Astrocyte of the spinal cord (primary cell): ENCODE measurements at places on chromosomes 1 and 21.

DNA sequence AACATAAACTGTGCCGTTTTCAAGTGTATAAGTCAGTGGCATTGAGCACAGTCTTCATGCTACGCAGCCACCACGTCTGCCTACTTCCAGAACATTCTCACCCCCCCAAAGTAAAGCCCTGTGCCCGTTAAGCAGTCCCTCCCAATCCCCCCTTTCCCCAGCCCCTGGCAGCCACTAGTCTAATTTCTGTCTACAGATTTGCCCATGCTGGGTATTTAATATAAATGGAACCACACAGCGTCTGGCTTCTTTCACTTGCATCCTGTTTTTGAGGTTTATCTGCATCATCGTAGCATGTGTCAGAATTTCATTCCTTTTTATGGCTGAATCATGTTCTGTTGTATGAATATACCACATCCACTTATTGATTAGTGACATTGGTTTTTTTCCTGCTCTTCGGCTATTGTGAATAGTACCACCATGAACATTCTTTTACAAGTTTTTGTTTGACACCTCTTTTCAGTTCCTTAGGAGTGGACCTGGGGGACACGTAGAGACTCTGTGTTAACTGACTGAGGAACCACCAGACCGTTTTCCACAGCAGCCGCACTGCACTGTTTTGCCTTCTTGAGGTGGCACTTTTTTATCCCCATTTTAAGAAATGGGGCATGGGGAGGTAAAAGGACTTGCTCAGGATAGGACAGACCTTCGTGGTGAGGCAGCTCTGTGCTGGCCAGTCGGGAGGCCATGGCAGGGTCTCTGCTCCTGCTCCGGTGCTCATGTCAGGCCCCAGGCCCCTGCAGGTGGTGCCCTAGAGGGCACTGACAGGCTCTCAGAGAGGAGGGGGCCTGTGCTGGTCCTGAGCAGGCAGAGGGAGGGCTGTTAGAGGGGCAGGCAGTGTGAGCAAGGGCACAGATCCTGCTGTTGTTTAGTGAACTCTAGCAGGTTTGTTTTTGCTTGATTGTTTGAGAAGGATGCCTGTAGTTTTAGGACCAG is 123.8 kb downstream of the PCBP3 start:
- DNase-seq = peak; percentile 61

DNA sequence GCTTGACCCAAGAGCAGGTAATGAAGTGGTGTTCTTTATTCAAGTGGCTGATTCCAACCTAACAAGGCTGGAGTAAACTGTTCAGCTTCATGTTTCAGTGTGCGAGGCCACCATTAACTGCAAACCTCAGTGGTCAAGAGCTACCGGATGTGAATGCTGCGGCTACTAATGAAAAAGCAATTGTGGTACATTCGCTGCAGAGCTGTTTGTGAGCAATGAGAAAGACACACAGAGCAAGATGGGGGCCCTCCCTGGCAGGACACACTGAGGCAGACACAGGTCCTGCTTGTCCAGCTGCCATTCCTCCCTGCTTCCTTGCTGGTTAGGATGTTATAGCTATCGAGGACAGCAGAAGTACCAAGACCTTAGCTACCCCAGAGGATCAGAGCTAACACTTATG is 26.1 kb downstream of the SYF2 start:
- DNase-seq = no peak

GRCh38 chr1:83123019-83123418 is 875.9 kb downstream of the TTLL7 start:
- DNase-seq = no peak

DNA sequence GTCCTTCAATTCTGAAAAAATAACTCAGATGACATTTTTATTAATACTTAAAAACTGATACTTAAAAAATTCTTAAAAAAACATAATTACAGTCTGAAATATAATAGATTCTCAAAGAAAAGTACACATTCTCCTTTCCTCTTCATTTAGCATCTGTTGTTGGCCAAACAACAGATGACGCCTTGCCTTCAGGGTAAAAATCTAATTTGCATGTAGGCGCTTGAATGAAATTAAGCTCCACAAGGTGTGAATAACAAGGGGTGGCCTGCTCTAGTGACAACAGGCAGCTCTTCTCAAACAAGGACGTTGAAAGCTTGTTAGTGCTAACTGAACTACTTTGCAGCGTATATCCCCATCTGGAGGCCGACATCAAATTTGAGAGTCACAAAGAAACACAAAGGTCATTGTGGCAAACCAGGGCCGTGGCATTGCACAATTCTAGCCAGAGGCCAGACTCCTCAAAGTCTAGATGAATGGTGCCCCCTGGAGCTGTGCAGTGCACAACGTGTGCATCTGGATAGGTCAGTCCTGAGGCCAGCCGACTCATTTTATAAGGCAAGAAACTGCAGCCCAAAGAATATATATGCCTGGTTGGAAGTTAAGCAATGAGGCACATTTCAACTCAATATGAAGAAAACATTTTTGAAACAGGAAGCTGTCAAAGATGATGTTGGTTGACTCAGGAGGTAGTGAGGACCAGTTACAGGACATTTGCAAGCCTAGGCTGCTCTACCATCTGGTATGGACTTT is 459.2 kb upstream of the RUNX1 start:
- DNase-seq = peak; percentile 51

- DNase-seq = no peak
Observed at GRCh38 chr1:176950736-176951324, 213.7 kb downstream of the ASTN1 start.

DNA sequence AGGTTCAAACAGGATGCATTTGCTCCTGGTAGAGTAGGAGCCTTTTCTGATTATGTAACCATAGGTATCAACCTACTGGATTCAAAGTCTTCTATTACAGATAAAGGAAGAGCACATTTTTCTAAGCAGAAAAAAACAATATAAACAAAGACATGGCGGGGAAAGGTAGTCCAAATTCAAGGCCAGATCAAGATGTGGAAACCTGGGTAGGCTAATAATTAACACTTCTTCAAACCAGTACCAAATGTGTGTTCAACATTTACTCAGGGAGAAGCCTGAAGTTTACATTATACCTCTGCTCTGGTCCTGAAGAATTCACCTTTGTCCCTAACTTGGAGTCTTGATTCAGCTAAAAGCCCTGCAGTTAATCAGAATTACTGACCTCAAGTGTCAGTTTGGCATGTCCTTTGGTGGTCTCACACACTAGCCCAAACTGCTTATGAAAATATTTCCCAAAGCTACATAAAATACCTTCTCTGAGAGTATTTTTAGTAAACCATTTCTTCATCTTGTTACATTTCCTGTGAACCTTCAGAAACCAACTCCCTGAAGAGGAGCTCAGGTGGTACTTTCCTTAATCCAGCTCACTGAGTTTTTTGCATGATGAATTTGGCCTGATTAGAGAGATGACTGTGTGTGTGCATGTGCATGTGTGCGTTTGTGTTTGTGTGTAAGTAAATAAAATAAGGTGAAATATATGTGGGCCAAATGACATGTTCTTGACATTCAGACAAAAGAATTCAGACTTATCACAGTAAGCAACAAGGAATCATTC is 70.2 kb downstream of the TOR3A start:
- no peak for DNase-seq

GRCh38 chr1:46820560-46821060 is 21.8 kb downstream of the CYP4B1 start:
- no peak for DNase-seq

GRCh38 chr1:206693592-206693991 is 8.9 kb downstream of the MAPKAPK2 start:
- DNase-seq = peak; percentile 70

- DNase-seq = no peak
Observed at GRCh38 chr21:38956856-38957571, 151.3 kb downstream of the ETS2 start.

GRCh38 chr1:39940253-39940652 is 14.7 kb upstream of the MFSD2A start:
- DNase-seq = no peak

GRCh38 chr1:58805716-58806571 is 22.1 kb upstream of the JUN start:
- no peak for DNase-seq

DNA sequence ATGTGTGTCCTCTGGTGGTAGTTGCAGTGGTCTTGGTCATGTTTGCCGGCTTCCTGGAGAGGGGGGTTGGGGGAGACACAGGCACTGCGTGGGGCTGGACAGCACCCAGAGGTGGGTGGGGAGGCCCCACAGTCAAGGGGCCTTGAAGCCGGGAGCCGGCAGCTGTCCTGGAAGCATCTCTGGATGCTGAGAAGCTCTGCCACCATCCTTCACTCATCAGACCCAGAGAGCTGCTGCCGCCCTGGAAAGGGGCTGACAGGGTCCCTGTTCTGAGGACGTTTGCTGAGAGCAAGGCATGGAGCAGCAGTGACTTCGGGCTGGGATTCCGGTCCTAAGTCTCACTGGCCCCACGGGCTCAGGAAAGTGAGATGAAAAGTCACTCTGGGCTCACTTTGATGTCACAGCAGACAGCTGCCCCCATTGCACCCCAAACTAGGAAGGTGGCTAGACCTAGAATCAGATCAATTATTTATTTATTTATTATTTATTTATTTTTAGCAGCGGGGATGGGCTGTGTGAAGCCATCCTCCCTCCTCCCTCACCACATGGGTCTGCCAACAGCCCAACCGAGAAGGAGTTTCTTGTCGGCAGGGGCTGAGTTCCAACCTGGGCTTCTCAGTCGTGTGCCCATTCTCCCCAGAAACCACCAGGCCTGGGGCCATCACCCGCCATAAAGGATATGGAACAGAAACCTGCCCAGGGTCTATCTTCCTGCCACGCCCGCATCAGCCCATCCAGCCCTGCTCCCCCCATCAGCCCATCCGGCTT is 547.4 kb downstream of the PTPRU start:
- DNase-seq = no peak

DNA sequence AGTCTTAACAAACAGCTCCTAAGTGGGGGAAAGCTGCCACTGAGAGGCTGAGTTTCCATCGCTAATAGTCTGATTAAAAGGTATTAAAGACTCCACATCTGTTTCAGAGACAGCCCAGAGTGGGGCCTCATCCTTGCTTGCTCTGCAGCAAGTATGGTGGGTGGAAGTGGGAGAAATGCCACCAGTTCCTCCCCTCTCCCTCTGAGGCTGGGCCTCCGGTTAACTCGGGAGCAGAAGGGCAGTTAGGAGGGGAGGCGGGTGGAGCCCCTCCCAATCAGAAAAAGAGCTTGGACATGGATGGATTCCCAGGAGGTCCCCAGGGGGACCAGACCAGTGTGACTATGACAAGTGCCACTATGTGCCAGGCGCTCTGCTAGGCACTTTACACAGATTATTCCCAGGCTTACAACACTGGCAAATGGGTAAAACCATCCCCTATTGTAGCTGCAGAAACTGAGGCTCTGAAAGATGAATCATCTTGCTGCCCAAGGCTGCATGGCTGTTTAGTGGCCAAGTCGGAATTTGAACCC is 11.4 kb upstream of the ASCL5 start:
- DNase-seq = no peak

GRCh38 chr1:82491301-82492048 is 690.7 kb downstream of the ADGRL2 start:
- no peak for DNase-seq

DNA sequence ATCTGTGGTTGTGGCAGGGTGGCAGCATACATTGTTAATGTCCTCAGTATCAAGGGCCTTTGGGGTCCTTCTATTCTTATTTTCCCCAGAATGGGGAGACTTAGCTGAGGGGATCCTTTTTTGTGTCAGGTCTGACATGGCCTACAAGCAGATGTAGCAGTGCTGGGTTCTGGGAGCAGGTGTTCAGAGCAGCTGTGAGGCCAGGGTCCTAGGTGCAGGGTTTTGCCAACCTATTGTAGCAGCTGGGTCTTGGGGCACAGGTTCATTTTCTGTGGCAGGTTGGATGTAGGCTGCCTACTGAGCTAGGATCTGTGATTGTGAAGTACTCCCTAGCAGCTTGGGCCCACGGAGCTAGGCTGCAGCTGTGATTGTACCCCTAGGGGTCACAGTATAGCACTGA is 60.1 kb downstream of the DIPK1A start:
- DNase-seq = no peak

DNA sequence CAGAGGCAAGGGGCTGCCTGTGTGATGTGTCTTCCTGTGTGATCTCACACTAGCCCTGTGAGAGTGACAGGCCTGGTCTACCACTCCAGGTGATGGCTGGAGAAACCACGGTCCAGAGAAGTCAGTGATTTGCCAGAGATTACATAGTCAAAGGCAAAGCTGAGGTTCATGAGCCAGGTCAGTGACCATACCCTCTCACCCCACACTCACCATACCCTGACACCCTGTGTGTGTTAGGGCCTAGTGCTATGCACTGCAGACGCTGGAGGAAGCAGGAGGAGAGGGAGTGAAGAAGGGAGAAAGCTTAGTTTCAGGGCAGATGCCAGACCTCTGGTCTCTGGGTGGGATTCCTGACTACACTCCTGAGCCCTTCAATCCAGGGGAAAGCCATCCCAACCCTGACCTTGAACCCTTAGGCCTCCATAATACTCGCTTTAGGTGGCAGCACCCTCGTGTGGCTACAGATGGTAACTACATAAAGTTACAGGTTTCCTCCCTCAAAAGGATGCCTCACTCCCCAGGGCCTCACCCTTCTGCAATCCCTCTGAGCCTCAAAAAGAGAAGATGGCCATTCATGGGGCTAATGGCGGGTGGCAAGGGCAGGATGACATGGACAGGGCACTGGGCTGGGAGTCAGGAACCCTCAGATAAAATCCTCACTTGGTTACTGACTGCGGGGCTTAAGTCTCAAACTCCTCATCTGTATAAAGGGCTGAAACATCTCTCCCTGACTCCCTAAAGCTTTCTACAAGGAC is 20.8 kb upstream of the SDC3 start:
- DNase-seq = no peak

GRCh38 chr1:197649188-197649587 is 126.1 kb downstream of the DENND1B start:
- DNase-seq = no peak

- DNase-seq = no peak
Observed at GRCh38 chr1:15249081-15249480, 2.1 kb downstream of the FHAD1 start.

GRCh38 chr1:46333300-46334029 is 7.1 kb upstream of the NSUN4 start:
- DNase-seq = peak; percentile 27

- no peak for DNase-seq
Observed at GRCh38 chr1:156958247-156958714, 37.8 kb downstream of the LRRC71 start.

DNA sequence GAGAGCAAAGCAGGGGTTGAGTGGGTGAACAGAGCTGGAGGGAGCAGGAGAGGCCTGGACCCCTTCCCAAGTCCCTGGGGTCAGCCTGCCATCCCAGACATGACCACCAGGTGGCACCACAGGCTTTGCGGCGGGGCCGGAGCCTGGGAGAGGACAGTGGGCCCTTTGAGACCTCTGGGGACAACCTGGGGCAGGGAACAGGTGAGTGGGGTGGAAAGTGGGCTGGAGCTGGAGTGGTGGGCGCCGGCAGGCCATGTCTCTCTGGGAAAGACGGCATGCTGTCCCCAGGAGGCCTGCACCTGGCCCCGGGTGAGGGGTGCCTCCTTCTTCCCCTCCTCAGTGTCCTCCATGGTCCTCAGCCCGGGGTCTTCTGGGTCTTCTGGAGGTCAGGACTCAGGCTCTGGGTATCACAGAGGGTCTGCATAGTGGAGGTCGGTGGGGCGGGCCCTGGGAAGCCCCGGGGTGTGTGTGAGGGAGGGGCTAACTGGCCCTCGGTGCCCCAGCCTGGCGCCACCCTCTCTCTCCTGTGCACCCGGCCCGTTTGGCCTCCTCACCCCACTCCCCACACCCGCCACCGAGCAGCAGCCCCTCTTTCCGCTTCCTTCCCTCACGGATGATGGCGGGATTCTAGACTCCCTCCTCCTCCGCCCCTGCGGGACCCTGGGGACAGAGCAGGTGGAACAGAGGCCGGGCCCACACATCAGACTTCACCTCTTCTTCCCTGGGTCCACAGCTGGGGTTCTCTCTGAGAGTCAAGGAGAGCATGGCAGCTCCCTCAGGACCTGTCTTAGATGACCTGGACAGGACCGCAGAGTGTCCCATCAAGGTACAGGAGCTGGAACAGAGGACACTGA is 28.5 kb upstream of the PKP1 start:
- no peak for DNase-seq

- DNase-seq = no peak
Observed at GRCh38 chr1:183394435-183394834, 23.7 kb downstream of the NMNAT2 start.
